ENCODE measurements at places on chromosomes 7 and 10. TPM values are rescaled to one million over a fixed set of nuclear protein-coding genes. Genes with fewer than 3 reads are reported as not detected.

DPY19L1 gene
- total RNA-seq = 17.8 TPM

TMEM60 gene
- 5.3 TPM for total RNA-seq

AKR1C1 gene
- total RNA-seq = 379 TPM

TSPAN33 gene
- 33.7 TPM for total RNA-seq

NDUFB2 gene
- total RNA-seq = 146 TPM

DNA sequence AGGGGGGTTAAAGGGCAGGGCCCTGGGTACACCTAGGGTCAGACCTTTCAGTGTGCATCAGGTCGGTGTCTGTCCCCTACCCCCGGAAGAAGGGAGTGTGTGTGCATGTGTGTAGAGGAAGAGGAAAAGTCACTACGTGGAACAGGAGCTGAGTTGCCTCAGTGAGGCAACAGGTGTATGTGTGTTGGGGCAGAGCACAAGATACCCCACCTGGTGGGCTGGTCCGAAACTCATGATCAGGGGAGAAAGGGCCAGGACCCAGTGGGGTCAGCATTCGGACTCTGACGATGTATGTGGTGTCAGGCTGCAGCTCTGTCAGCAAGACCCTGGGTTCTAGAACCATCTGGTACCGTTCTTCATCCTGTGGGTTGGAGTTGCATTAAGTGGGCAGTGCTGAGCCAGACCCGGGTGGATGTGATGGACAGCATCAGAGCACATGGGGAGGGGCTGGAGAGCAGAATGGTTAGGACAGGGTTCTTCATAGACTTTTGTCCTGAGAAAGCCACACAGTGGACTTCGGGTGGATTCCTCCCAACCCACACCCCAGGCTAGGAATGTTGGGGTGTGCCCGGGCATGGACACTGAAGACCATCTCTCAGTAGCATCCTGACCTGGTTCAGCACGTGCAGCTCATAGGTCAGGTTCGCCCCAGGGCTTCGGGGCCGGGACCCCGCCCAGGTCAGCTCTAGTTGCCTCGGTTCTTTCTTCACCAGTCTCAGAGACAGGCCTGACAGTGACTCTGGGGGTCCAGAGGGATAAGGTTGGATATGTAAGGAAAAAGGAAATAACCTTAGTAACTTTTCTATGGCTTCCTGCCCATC lies 10.7 kb downstream of the EPHA1 start:
- no peak for DNase-seq

GRCh38 chr10:51729822-51730555 lies 30.6 kb upstream of the CSTF2T start:
- no peak for DNase-seq

DNA sequence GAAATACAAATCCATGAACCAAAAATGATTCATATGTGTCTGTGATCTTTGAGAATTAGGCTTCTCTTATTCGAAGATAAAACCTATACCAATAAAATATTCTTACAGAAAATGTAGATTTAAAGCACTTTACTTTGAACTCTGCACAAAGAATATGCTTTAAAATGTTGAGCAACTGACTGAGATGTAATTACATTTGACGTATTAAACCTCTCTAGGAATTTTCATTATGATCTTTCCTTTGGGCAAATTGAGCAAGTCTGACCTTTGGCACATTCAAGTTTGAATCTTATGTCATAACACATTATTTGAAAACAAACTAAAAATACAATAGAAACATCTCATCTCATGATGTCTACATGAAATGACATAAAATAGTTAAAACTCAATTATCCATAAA lies 69.2 kb upstream of the AHR start:
- DNase-seq = no peak

DNA sequence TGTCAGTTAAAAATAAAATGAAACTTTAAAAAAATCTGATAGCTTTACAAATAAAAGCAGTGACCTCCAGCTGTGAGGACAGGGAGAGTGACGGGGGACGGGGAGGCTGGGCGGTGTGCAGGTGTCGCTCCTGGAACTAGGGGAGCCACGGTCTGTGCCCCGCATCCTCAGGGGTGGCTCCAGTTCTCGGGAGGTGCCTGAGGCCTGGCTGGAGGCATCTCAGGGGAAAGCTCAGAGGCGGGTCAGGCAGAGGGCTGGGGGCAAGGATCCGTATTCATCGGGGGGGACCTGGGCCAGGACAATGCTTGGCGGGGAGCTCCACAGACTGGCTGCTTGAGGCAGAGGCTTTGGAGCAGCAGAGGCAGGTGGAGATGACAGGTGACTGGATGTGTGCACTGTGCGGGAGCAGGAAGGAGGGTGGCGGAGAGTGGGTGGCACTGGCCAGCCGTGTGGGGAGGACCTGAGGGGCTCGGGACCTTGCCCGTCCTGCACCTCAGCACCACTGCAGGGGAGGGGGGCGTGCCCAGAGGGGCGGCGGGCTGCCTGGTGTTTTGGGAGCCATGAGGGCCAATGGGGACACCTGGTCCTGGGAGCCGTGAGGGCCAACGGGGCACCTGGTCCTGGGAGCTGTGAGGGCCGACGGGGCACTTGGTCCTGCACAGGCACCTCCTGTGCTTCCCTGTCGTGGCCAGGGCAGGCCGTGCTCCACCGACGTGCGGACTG lies 13.2 kb downstream of the PWWP2B start:
- DNase-seq = no peak

DNA sequence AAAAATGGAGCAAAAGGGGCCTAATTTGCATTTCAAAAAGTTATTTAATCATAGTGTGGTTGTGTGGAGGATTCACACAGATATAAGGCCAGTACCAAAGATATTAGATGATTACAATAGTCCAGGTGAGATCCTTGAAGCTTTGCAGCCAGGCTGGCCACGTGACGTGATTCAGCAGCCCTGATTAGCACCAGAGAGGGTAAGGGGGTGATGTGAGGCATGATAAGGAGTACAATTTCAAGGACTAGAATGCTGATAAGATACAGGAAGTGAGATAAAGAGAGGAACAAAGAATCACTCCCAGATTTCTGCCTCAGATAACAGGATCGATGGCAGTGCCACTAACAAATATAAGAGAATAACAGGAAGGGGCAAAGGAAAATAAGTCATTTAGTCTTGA lies 108.4 kb upstream of the PALS2 start:
- DNase-seq = no peak

DNA sequence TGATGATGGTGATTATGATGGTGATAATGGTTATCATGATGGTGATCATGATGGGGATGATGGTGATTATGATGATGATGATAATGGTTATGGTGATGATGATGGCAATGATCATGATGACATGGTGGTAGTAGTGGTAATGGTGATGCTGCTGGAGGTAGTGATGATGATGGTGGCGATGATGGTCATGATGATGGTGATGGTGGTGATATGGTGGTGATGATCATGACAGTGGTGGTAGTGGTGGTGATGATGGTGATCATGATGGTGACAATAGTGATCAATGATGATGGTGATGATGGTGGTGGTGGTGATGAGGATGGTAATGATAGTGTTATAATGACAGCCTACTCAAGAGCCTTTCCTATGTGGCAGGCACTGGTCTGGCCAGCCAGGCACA lies 31.8 kb upstream of the DPYSL4 start:
- no peak for DNase-seq

DNA sequence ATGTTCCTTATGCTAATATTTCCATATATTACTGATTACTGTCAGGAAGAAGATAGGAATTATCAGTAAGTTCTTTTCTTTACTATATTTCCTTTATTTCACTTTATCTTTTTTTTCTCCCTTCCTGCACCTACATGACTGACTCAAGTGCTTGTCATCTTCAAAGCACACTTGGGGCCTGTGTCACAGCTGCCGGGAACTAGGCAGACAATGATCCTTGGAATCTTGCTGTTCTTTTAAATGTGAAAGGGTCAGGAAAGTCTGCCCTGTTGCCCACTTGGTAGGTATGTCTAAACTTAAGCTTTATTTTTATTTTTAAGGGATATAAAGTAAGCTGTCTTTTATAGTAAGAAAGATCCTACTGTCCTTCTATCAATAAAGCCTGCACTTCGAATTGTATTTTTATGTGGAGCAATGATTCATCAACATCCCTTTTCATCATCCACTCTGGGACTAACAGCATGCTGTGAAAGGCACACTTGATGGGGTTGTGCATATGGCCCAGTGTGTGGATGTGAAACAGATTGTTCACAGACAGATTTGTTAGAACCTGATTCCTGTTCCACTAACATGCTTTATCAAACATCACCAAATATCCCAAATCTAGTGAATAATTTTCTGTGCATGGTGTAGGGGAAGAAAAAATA lies 556.9 kb downstream of the DNAJB9 start:
- no peak for DNase-seq

- DNase-seq = peak; percentile 48
Observed at GRCh38 chr7:24981171-24981951, 1.4 kb upstream of the OSBPL3 start.

DNA sequence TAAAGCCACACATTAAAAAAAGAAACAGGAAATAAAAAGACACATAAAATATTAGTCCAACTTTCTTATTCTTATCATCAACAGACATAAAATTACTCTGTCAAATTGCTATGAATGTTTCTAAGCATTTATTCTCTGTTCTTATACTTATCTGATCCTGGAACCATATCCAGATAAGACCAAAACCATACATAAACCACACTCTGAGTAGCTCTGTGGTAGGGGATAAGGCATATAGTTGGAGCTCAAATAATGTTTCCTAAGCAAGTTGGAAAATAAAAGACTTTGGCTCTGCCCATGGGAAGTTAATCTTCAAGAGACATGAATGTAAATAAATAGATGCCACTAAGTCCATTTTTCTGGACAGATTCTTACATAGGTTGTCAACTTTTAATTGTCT lies 103.1 kb upstream of the PLXDC2 start:
- no peak for DNase-seq

DNA sequence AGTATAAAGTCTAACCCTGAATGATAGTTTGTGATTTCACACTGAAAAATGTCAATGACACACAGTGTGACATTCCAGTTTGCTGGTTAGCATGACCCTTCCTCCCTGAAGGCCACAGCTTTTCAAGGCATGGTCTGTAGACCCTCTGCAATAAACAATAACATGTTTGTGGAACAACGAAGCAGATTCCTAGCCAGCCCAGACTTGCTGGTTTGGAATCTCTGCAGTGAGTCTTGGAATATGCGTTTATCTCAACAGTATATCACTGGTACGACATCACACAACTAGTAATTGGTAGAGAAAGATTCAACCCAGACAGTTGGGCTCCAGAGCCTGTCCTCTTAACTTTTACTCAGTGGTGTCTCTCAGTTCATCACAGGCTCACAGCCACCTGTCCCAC lies 23.7 kb upstream of the DUSP5 start:
- no peak for DNase-seq

DNA sequence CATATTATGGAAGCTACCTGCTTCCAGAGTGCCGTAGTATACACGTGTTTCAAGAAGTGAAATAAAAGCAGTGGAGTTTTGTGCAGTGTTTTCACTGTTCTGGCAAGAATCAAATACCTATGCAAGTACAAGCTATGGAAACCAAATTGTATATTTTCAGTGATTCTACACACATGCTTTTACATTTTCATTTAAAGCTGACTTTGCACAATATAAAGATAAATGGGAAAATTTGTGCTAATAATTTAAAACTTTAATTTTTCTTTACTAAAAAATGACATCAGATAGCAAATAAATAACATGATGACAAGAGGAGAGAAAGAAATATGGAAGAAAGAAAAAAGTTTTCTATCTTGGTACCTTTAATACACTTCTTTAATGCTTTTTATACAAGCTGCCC lies 393.7 kb upstream of the NPVF start:
- no peak for DNase-seq

DNA sequence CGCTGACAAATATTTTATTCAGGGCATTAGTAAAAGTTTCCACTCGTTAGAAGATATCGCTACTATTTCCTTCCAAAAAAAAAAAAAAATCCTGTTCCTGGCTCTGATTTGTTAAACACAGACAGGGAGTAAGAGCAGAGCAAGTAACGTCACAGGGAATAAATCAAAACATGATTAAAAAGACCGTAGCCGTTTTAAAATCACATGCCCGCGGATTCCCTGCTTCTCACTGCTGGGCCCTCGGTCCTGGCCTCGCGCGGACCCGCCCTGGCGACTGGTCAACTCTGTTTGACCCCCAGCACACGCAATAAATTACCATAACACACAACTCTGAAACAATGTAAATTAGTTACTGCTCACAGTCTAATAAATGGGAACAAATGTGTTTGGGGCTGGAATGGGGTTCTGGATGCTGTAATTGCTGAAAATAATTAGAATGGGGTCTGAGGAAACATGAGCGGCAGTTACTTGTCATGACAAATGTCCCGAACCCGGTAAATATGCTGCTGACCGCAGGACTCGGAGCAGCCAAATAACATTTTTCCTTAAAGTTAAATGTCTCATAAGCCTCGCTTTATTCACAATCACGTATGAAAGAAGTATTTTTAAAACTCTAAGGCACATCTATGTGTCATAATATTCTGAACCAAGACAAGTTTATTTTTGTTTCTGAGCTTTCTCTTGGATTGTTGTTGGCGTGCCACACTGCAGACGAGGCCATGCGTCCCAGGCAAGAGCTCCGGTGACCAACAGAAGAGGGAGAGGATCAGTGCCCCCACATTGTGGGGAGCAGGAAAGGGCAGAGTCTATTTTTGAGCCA lies 17.9 kb downstream of the EBF3 start:
- no peak for DNase-seq

GRCh38 chr7:150453181-150453580 lies 2.8 kb downstream of the GIMAP8 start:
- DNase-seq = no peak

DNA sequence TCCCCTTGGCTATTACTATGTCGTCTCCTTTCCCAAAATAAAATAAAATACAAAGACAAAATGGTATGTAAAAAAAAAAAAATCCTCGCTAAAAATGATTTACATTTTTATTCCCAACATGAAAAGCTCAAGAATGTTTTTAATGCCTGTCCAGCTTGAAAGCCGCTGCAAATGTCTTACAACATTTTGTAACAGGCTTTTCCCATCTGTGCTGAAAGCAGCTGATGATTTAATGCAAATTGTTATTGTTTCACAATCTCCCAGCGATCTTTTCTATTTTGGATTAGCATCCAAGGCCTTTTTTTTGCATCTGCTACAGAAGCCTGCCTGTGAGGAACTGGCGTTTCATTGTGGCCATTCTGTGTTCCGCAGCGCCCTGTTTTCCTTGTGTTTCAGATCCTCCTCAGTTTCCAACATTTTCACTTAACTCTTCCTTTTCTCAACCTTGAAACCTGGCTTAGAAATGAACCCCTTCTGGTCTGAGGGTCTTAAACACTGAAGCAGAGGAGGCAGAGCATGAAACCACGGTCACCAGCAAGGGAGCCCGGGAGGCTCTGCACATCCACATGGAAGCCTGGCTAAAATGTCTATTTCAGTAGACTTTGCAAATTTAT lies 712.1 kb downstream of the PARD3 start:
- no peak for DNase-seq
